ENCODE measurements at places on chromosomes 3 and 15. TPM values are rescaled to one million over a fixed set of nuclear protein-coding genes. Genes with fewer than 3 reads are reported as not detected.

The NANOGP8 gene
- not detected for total RNA-seq

The KNL1 gene
- 65.4 TPM for total RNA-seq

The PLSCR1 gene
- total RNA-seq = 177 TPM

The NCBP2 gene
- total RNA-seq = 52.4 TPM

The IL17RC gene
- total RNA-seq = 0.55 TPM

GRCh38 chr3:46564190-46565021, 1.7 kb downstream of the LRRC2 start:
- DNase-seq = no peak
- H3K4me3 ChIP-seq = no peak overlapping the region
- peaks cover 17% of the 10 kb centered on the region for H3K4me1 ChIP-seq
- peaks cover 51% of the 10 kb centered on the region for H3K27me3 ChIP-seq
- H3K36me3 ChIP-seq = no peaks in the 10 kb centered on the region

DNA sequence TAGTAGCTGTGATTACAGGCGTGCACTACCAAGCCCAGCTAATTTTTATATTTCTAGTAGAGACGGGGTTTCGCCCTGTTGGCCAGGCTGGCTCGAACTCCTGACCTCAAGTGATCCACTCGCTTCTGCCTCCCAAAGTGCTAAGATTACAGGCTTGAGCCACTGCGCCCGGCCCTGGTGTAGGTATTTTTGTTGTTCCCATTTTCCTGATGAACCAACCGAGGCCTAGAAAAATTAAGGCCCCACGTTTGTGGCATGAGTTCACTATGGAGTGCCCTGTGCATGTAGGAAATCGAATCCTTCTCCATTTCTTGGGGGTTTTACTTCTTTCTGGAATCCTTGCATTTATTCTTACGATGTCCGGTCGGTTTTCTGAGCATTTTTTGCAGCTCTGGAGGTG, 14.3 kb upstream of the TATDN2 start:
- no peak overlapping the region for H3K4me3 ChIP-seq
- H3K27ac ChIP-seq = no peak overlapping the region
- no peaks in the 10 kb centered on the region for H3K27me3 ChIP-seq
- peaks cover 27% of the 10 kb centered on the region for H3K4me1 ChIP-seq

DNA sequence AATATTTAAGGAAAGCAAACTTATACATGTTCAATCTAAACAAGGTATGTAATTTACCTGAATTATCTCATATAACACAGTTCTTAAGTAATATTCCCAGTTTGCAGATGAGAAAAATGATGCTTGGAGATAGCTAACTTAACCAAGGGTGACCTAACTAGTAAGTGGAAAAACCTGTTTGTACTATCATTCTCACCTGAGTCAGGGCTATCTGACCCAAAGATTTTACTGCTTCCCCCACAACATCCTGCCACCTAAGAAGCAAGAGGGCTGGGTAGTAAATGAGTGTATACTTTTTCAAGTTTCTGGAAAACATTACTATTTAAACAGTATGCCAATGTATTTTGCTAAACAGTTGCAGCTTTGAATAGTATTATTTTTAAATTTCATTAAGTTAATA, 10.6 kb downstream of the TP63 start:
- H3K27me3 ChIP-seq = no peaks in the 10 kb centered on the region
- no peak overlapping the region for H3K4me3 ChIP-seq
- H3K4me1 ChIP-seq = no peaks in the 10 kb centered on the region
- no peak for DNase-seq
- no peaks in the 10 kb centered on the region for H3K36me3 ChIP-seq

DNA sequence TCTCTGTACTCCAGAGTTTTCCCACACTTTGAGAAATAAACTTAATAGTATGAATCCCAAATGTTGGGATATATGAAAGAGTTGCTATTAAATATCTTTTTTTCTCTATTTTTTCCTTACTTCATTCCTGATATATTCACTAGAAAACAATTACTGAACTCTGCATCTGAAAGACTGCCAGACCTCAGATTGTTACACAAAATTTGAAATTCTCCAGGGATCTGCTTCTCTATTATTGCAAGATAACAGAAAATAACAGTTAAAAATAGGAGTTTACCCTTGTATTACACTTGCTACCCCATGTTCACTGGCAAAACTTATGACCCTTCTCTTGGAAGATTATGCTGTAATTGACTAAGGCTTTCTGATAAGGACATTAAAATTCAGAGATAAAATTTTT, 11.7 kb upstream of the P3H2 start:
- H3K4me3 ChIP-seq = no peak overlapping the region
- no peak overlapping the region for H3K27ac ChIP-seq

- no peak overlapping the region for H3K27ac ChIP-seq
- no peaks in the 10 kb centered on the region for H3K36me3 ChIP-seq
- H3K4me1 ChIP-seq = no peaks in the 10 kb centered on the region
- peaks cover 14% of the 10 kb centered on the region for H3K27me3 ChIP-seq
- H3K4me3 ChIP-seq = no peak overlapping the region
- no peak for DNase-seq
Measured at GRCh38 chr15:51298620-51299019, 39.8 kb downstream of the CYP19A1 start.

- H3K27me3 ChIP-seq = no peaks in the 10 kb centered on the region
- no peaks in the 10 kb centered on the region for H3K36me3 ChIP-seq
- H3K4me3 ChIP-seq = no peak overlapping the region
- no peaks in the 10 kb centered on the region for H3K4me1 ChIP-seq
- no peak overlapping the region for H3K27ac ChIP-seq
Measured at GRCh38 chr3:159187232-159187631, 385.4 kb downstream of the MFSD1 start.

- no peak for DNase-seq
- no peaks in the 10 kb centered on the region for H3K36me3 ChIP-seq
- H3K27me3 ChIP-seq = no peaks in the 10 kb centered on the region
Measured at GRCh38 chr3:43411429-43411828, 125.1 kb downstream of the SNRK start.

DNA sequence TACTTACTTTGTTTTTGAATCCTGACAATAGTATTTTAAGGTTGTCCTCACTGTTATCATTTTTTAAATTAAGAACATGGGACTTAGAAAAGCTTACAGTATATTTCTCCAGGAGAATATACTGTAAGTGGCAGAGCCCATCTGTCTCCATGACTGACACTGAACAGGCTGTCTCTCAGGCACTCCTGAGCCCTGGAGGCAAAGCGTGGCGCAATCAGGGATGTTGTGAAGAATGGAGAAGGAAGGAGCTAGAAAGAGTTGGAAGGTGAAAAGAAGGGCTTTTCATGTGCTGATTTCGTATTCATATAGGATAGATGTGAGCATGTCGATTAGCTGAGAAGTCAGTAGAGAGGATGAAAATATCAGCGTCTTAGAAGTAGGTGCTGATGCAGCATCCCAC, 41.5 kb downstream of the FGF12 start:
- DNase-seq = no peak
- H3K27me3 ChIP-seq = no peaks in the 10 kb centered on the region
- no peaks in the 10 kb centered on the region for H3K36me3 ChIP-seq
- H3K27ac ChIP-seq = no peak overlapping the region
- no peaks in the 10 kb centered on the region for H3K4me1 ChIP-seq
